ENCODE measurements at places on chromosomes 7 and 10.

GRCh38 chr7:38753347-38753746 lies 122.2 kb upstream of the AMPH start:
- DNase-seq: peak; percentile 32

GRCh38 chr7:128357217-128357613 lies 4.3 kb downstream of the PRRT4 start:
- no peak for DNase-seq

GRCh38 chr7:27110186-27111031 lies 7.9 kb upstream of the HOXA2 start:
- no peak for DNase-seq

DNA sequence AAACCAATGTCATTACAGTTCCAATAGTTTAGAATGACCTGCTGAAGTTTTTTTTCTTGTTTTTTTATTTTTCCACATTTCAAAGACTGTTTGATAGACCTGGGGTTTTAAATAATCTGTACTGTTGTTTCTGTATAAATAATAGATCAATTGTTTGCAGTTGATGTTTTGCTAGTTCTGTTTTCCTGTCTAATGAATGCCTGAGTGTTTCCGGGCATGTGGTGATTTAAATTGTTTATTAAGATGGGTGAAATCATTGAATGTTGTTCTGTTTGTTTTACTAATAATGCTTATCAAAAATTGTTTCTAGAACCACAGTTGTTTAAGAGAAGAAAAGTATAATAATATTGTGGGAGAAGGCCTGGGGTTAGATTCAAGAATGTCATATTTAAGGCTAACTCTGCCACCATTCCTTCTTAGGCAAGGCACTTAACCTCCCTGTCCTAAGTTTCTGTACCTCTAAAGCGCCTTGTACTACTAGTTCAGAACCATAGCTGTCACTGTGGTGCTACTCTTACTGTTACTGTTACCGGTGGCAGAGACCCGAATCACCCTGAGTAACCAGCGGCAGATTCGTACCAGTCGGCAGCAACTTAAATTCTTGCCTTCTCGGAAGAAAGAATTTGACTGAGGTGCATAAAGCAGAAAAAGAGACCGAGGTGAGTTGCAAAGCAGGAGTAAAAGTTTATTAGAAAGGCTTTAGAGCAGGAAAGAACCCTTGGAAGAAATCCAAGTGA lies 1014.1 kb downstream of the REEP3 start:
- DNase-seq: no peak

DNA sequence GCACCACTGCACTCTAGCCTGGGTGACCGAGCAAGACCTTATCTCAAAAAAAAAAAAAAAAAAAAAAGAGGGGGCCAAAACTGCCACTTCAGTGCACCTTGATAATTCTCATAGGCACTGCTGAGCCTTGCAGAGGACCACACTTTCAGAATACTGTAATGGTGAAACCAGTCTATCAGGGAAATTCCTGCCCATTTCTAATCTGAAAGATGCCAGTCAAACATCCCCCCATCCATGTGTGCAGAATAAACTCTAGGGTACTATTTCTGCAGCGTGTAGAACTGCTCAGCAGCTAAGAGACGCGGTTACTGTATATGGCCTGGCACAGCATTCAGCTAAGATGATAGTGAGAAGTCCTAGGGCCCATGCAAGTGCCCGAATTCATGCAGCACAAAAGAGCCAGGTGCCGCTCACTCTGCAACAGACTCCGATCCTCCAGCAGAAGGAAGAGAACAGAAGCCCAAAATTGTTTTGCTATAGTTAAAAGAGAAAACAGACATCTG lies 286.8 kb upstream of the KLF14 start:
- DNase-seq: no peak

GRCh38 chr10:101256387-101256786 lies 27.1 kb upstream of the LBX1 start:
- no peak for DNase-seq

GRCh38 chr10:126247446-126247975 lies 140.8 kb downstream of the ADAM12 start:
- DNase-seq: no peak

GRCh38 chr7:85426487-85426960 lies 239.7 kb upstream of the SEMA3D start:
- no peak for DNase-seq

DNA sequence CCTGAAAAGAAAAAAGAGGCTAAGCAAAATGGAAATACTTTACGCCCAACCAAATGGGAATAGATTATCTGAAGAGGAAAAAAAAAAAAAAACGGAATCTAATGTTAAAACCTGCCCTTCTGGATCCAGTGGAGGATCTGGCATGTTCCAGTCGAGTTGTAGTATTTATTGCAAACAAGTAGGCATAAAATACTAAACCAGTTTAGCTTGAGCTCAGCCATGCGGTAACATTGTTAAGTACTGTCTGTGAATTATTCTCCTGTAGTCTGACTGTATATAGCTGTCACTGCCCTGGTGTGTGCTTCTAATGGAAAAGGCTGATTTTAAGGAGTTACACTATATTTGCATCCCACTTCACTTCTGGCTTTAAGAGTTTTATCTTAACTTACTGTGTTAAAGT lies 40.3 kb downstream of the CELF2 start:
- no peak for DNase-seq

- DNase-seq: no peak
These were observed 126.5 kb upstream of the ZNF438 start for GRCh38 chr10:31158011-31158658.

DNA sequence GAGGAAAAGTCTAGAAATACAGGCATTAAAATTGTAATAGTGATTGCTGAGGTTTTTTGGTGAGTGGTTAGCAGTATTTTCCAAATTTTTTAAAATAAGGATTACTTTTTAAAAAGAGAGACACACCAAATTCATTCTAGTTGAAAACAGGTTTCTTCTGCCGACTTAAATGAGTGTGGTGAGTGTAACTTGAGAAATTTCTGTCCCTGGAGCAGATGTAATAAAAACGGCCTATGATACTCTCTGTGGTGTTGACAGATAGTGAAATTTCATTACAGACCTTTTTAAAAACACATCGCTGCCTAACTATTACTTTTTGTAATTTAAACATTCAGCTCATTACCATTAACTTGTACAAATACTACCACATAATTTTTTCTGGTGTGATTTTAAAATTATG lies 90.1 kb downstream of the CYP51A1 start:
- no peak for DNase-seq

DNA sequence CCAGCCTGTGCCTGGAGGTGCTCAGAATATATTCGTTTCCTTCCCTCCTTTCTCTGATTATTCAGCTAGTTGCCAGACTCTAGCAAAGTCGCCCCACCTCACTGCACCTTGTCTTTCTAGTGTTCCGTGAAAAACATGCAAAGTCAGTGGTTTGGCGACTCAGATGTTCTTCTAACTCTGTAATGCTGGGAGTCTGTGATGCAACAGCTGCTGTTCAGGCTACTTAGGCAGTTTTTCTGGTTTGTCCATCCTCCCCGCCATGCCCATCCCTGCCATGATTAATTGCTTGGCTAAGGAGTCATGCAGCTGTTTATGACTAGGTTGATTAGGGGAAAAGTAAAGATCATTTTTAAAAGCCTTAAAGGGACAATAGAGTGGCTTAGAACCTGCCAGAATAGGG lies 99.4 kb downstream of the MTPN start:
- DNase-seq: no peak

GRCh38 chr7:70942791-70943190 lies 189.2 kb upstream of the GALNT17 start:
- no peak for DNase-seq

GRCh38 chr7:71507680-71508602 lies 376.0 kb downstream of the GALNT17 start:
- no peak for DNase-seq

- no peak for DNase-seq
These were observed 94.5 kb downstream of the RELN start for GRCh38 chr7:103894656-103895596.

All from inflammatory macrophage (primary cell).